ENCODE measurements at places on chromosomes 1 and 21.

DNA sequence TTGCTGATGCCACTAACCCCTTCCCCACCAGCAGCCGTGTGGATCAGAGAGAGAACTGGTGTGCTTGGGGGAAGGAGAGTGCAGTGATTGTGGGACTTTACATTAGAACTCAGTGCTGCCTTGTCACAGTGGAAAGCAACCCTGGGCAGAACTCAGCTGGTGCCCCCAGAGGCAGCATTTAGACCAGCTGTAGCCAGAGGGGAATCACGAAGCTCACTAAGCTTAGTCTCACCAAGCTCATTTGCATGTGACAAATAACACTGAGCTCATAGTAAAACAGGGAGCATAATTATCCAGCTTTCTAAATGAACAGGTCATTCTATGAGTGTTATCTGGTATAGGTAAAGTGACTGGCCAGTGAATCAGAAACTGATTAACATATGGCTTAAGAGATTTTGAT, 9.8 kb upstream of the SMAP2 start:
- DNase-seq, result no peak

GRCh38 chr1:22124592-22125229, 18.2 kb downstream of the WNT4 start:
- DNase-seq, result no peak

DNA sequence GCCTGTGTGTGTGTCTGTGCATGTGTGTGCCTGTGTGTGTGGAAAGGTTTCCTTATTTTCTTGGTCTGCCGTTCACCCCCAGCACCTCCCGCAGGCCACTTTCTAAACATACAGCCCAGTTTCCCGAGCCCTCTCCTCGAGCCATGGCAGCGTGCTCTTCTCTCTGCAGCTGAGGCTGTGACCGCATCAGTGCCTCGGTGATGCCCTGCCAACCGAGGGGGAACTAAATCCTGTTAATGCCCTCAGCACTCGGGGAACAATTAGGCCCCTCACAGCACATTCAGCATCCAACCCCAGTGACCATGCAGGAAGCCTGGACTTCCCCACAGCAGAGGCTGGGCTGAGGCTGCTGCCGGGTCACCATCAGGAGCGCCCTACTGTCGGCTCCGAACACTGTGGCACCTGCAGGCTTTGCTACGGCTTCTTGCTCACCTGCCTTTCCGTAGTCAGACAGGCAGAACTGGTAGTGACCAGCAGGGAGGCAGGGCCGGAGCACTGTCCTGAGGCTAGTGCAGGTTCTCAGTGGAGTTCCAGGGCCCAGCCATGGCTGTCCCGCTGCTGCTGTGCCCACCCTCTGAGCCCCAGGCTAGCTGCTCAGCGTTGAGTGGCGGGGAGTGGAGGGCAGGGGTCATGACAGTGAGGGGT, 8.1 kb downstream of the GPR137B start:
- no peak for DNase-seq

DNA sequence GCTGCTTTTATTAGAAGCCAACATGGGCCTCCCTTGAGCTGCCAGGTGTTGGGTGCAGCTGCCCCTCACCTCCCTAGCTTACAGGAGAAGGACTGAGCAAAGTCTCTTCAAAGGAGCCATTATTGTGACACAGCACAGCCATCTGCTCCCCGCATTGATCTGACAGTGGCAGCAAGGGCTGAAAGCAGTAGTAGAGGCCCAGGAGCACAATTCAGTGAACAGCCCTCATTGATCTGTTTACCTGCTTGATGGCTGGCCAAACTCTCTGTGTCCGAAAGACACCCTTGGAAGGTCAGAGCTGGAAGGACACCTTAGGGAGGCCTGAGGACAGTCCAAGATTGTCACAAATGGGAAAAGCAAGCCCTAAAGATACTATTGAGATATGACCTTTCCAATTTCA, 14.5 kb downstream of the HMGB4 start:
- DNase-seq, result no peak

DNA sequence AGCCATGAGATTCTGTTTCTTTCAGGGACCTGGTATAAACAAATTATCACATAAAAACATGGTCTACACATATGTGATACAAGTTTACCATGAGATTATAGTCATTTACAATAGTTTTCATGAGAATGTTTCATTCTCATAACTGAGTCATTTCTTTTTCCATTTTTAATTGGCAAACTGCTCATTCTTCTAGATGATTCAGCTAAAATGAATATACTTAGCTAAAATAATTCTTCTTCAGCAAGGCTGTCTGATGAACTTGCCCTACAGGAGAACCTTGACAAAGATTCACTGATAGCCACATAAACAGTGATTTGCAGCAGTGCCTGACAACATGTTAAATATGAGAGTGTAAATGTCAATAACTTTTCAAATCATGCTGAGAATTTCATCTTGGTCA, 253.2 kb downstream of the FMN2 start:
- peak; percentile 61 for DNase-seq

DNA sequence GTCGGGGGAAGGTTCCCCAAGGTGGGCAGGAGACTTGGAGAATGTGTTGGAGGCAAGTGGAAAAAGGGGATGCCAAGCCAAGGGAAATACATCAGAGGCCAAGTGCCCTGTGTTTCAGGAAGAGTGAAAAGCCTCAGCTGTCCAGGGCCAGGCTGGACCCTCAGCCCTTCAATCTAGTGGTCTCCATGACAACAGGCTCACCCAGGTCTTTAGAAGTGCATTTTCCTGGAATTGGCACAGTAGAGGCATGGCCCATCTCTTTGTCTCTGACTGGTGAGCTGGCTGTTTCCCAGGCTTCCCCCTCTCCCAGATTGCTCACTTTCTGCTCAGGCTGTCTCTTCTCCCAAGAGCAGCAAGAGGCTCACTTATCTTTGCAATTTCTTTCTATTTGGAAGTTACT, 10.4 kb upstream of the RHBG start:
- no peak for DNase-seq

DNA sequence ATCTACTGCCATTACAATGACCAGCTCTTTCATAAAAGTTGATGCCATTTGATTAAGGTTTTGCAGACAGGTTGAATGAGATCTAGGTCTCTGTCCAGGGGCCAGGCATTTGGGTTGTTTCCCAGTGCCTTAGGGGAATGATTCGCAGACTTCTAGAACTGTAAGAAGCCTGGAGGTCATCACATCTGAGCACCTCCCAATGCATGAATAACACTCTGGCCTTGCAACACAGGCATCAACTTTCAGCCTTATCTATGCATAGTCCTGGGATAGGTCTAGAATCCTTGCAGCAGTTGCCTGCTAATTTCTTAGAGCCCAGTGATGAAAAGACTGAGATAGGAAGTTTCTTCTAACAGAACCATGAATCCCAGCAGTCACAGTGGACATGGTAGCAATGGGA, 44.8 kb upstream of the KCND3 start:
- DNase-seq, result no peak

DNA sequence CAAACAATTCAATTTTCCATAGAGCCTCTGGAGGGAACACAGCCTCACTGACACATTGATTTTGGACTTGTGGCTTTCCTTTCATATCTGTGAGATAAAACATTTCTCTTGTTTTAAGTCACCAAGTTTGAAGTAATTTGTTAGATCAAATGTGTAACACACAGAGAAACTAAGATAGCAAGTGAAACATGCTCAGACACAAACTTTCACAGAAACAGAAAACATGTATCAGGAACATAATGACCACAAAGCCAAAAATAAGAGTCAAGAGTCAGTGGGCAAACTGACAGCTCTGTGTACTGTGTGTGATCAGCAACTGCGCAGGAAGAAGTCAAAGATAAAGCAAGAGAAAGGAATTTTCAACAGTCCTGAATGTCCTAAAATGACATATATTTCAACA, 1237.5 kb downstream of the AMY1C start:
- DNase-seq, result no peak

- peak; percentile 82 for DNase-seq
Observed at GRCh38 chr1:154335025-154335714, 9.8 kb downstream of the ATP8B2 start.

- peak; percentile 34 for DNase-seq
Observed at GRCh38 chr21:29302359-29302875, 3.7 kb downstream of the BACH1 start.
